ENCODE measurements at places on chromosomes 1 and 21.

GRCh38 chr1:173405281-173405680, 71.9 kb upstream of the PRDX6 start:
- no peak for DNase-seq

DNA sequence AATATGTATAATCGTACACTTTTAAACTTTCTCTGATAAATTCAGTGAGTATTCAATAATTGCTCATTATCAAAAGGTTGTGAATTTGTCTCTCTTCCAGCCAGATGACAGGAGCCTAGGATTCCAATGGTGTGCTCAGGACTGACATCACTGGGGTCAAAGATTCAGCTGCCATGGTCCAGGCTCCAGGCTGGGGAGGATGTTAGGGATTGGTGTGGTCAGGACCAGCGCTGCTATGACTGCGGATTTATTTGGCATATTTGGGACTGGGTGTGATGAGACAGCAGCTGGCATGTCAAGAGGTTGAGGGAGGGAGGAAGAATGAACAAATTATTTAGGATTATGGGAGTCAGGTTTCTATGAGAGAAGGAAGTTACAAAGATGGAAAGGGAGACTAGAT, 48.2 kb upstream of the ABCA4 start:
- no peak for DNase-seq

- DNase-seq = no peak
Measured at GRCh38 chr21:37383086-37383485, 16.5 kb downstream of the DYRK1A start.

- DNase-seq = no peak
Measured at GRCh38 chr1:230314142-230314470, 112.0 kb downstream of the PGBD5 start.

GRCh38 chr1:100353071-100353801, 930 bp downstream of the CDC14A start:
- DNase-seq = peak; percentile 61

GRCh38 chr1:97919585-97920261, 1.1 kb downstream of the DPYD start:
- no peak for DNase-seq

GRCh38 chr21:46111193-46111571, 13.3 kb downstream of the COL6A2 start:
- DNase-seq = peak; percentile 4

GRCh38 chr1:30757352-30758120, at the start of gene LAPTM5:
LAPTM5 (minus strand) TSS chr1:30757774; CDS start chr1:30757745, 29 bp downstream.
- peak; percentile 67 for DNase-seq

Data from stimulated activated CD8-positive, alpha-beta memory T cell treated with anti-CD3 and anti-CD28 coated beads, Interleukin-4, amount 100 ng/mL, for 48 hours (primary cell).